ENCODE measurements at places on chromosomes 3 and 15.

GRCh38 chr3:163175970-163176369 lies 1679.4 kb downstream of the OTOL1 start:
- no peak for DNase-seq

GRCh38 chr3:63808633-63809032 lies 10.5 kb upstream of the C3orf49 start:
- DNase-seq: no peak

DNA sequence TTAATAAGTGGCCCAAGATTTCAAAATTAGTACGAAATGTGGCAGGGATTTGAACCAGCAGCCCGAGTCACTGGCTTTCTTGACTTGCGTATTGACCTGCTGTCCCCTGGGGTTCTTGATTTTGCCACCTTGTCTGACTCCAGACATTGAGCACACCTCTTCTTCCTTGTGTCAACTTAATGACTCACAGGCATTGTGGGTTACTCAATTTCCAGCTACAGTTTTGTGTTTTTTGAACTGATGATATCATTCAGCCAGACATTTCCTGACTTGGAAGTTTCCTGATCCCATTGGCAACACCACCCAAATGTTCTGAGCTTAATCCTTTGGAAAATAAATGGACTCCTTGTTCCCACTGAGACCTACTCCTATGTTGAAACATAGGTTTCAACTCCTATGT lies 64.2 kb downstream of the MOBP start:
- DNase-seq: no peak

GRCh38 chr3:190486908-190487607 lies 26.8 kb upstream of the IL1RAP start:
- no peak for DNase-seq

- DNase-seq: no peak
These were observed 227.4 kb upstream of the CMC1 start for GRCh38 chr3:28013864-28014473.

- no peak for DNase-seq
These were observed 59.5 kb upstream of the SLC6A1 start for GRCh38 chr3:10933021-10933420.

DNA sequence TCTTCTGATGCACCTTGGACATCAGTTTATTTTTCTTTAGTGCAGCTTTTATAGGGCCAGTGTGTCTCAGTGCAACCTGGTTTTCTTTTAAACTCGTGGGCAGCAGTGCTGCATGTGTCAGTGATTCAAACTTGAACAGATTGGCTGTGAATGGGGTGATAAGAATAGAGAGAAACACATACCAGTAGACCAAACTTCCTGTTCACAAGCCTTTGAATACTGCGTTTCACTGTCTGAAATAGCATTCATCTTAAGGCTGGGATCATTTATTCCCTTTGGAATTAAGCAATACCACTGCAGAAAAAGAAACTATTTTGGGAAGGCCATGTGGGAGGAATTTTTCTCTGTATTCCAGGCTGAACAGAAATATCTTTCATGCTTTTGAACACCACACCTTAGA lies 51.7 kb downstream of the PHLDB2 start:
- DNase-seq: no peak

DNA sequence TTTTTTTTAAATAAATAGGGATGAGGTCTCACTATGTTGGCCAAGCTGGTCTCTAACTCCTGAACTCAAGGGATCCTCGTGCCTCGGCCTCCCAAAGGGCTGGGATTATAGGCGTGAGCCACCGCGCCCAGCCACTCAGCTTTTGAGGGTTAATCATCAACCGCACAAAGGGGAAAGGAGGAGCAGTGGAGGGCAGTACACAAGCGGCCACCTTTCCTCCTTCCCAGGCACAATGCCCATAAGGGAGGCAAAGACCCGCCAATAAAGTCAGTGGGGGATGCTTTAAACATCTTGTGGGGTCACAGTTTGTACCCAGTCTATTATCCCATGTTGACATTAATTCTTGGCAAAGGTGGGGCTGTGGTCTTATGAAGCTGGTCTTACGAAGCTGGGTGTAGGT lies 32.4 kb downstream of the EHD4 start:
- no peak for DNase-seq

GRCh38 chr15:66761726-66762595 lies 59.9 kb downstream of the SMAD6 start:
- DNase-seq: no peak

GRCh38 chr3:63927422-63928280 lies 15.5 kb upstream of the SCAANT1 start:
- DNase-seq: no peak

GRCh38 chr15:56052395-56053045 lies 59.1 kb upstream of the NEDD4 start:
- DNase-seq: peak; percentile 16

DNA sequence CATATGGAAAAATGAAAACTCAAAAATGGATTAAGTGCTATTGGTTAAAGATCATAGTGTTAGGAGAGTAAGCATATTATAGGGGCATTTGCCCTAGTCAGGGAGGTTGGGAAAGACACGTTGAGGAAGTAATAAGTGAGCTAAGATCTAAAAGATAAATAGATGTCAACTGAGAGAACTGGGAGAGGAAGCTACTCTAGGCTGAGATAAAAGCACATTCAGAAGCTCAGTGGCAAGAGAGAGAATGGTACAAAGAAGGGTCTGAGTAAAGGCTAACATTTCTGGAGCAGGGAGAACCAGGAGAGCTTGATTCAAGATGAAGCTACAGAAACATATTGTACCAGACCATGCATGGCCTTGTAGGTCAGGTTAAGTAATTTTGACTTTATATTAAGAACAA lies 63.9 kb downstream of the TRPC1 start:
- no peak for DNase-seq

GRCh38 chr3:76028774-76029173 lies 243.4 kb upstream of the ZNF717 start:
- no peak for DNase-seq

DNA sequence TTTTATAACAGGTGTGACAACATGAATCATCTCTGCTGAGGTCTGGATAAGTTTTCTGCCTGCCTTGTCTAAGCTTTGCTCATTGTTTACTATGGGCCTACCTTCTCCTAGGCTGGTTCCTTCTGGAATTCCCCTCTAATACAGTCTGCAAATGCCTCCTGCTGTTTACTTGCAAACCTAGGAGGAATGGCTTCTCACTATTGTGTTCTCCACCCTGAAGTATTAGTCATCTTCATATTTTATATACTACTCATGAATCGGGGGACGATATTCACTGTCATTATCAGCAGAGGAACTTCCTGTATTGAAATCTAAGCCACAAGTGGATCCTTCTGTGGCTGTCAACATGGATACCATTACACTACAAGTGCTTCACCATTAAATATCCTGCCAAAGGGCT lies 154.8 kb downstream of the PLCL2 start:
- DNase-seq: no peak

GRCh38 chr3:13011573-13012220 lies 61.5 kb downstream of the IQSEC1 start:
- no peak for DNase-seq

- DNase-seq: no peak
These were observed 159.1 kb upstream of the EOMES start for GRCh38 chr3:27880969-27881892.

DNA sequence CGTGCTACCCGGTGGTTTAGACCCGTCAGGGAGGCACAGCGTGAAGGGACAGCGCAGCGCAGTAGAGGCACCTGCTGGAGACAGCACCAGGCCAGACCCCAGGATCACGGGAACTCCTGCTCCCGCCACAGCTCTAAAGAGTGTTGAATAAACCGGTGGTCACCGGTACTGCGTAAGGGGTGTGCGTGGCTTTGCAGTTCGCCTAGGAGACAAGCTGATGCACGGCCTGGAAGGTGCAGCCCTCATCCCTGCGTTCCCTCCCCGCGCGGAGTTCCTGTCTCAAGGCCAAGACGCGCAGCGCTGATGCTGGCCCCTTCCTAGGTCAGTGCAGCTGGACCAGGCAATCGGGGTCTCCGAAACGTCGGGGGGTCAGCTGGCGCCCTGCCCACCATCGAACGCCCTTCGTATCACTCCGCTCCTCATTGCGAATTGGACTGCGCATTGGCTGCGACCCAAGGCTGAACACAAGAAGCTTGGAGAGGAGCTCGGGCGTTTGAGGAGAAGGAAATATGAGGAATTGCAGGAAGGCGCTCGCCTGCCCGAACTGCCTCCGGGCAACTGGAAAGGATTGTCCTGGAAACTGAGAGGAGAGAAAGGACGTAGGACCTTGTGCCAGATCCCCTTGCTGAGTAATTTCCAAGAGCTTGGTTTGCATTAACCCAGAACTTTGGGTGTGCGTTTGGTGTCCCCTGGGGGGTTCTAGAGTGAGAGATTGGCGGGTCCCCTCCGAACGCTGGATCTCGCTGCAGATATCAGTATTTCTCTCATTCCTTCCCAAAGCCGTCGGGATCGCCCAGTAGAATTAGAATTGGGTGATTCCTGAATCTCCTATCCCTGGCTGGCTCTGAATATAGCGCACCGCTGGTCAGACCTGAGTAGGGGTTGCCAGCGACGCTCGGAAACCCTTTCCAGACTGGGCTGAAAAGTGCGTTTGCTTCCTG lies 2.3 kb upstream of the SOX14 start:
- no peak for DNase-seq

- DNase-seq: no peak
These were observed 24.0 kb upstream of the TLE3 start for GRCh38 chr15:70121624-70122302.

DNA sequence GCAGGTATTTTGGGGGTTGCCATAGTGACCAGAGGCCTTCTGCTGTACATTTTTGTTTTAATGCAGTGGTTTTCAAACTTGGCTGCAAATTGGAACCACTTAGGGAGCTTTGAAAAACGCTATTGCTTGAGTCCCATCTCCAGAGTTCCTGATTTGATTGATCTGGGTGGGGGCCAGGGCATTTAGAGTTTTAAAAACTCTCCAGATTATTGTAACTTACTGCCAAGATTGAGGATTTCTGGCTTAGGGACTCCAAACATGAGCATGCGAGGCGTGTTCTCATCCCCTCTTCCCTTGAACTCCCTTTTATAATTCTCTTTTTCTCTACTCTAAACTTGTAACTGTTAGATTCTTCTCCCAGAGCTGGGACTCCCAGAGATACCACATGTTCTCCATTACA lies 340.8 kb upstream of the SUCLG2 start:
- DNase-seq: no peak

DNA sequence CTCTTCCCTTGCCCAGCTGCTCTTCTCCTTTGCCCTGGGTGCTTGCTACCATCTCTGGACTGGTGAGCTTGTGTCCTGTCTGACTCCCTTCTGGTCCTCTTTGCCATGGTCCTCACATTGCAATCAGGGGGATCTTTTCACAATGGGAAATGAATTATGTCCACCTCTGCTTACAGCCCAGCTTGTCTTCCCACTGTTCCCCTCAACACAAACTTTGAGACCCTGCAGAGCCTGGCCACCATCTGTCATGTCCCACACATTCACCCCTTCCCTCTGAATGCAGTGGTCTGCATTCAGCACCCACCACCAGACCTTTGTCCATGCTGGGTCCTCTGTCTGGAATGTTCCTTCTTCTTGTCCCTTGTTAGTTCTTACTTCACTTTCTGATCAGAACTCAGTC lies 100.5 kb downstream of the ABHD5 start:
- DNase-seq: no peak

DNA sequence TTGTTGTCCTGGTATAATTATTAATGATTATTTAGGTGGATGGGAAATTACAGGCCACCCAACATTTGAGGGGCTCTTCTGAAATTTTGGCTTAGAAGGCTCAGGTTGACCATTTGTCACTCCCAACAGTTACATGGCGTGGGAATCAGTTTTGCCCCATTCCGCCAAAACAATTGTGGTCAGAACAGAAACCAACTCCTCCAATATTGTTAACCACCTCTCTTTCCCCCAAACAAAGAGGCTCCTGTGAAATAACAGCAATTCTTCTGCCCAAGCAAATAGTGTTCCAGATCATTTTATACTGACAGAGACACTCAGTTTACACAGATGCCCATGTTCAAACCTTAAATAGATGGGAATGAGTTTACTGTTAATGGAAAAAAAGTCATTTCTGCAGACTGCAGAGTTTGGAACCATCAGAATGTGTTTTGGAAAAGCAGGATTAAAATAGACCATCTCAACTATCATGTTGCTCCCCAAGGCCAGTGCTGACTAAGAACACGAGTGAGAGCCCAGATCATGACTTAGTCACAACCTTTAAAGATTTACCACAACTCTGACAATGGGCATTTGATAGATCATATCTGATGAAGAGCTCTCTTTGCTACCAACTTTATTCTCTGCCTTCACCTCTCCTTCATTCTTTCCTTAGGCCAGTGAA lies 102.1 kb downstream of the DUT start:
- no peak for DNase-seq

GRCh38 chr15:33946152-33946551 lies 22.1 kb upstream of the CHRM5 start:
- DNase-seq: no peak

GRCh38 chr3:141388395-141388794 lies 20.1 kb downstream of the ZBTB38 start:
- DNase-seq: no peak

DNA sequence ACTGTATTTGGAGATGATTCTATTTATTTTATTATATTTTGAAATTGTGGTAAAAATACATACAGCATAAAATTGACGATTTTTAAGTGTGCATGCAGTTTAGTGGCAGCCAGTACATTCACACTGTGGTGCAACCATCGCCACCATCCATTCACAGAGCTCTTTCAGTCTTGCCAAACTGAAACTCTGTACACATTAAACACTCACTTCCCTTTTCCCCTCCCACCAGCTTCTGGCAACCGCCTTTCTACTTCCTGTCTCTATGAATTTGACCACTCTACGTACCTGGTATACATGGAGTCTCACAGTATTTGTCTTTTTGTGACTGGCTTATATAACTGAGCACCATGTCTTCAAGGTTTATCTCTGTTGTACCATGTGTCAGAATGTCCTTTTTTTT lies 303.3 kb upstream of the ATP10A start:
- DNase-seq: no peak

GRCh38 chr3:13002398-13003124 lies 70.7 kb downstream of the IQSEC1 start:
- DNase-seq: no peak

DNA sequence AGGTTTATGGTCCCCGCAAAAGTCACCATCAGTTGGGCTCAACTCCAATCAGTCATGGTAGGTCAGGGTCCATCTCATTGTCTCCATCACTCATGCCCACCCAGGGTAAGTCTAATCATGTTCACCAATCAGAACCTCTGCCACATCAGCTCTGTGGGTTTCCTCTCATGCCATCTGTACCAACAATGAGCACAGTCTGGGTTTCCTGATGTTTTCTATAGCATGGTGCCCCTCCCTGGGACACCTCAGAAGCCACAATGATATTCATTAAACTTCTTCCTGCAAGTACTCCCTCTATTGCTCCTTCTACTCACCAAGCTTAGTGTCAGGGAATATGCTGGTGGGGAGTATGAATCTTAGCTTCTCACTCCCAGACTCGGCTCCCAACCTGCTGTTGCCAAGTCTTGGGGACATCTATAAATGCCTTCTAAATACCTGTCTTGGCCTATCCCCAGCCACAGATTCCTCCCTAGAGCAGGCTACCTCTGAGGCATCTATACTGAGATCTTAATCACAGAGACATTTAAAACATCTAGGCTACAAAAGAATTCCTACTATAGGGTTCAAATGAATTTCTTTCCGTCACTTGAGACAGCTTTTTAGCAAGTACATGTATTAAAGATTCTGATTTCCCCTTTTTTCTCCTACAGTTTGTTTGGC lies 5.0 kb upstream of the CCR2 start:
- DNase-seq: no peak

GRCh38 chr3:54853573-54854404 lies 74.1 kb downstream of the LRTM1 start:
- peak; percentile 85 for DNase-seq

- DNase-seq: no peak
These were observed 60.2 kb downstream of the PIAS1 start for GRCh38 chr15:68114356-68114755.

Data from HEK293T (cell line).